ENCODE measurements at places on chromosomes 7 and 10.

DNA sequence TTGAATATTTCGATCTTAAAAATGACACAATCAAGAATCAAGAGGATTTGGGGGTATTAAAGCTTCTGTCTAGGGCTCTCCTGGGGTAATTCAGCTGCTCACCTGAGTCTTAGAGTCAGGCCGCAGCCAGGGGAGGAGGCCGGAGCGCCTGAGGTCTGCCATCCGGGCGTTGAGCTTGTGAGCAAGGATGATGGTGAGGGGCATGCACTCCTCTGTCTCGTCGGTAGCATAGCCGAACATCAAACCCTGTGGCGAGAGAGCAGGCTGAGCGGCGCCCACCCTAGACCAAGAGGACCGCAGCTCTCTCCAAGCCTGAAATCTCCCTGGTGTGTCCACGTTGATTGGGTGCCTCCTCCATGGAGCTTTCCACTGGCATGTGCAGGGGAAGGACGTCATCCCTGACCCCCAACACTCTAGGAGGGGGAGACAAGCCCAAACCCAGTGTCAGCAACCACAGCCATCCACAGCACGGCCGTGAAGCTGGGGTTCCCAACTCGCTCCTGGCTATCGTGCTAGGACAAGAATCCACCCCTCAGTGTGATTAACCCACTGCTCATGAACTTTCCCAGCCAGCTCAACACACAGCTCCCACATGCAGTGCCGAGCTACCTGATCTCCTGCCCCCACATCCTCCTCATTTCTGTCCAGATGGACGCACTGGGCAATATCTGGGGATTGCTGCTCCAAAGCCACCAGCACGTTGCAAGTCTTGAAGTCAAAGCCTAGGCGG lies 9.2 kb downstream of the MAT1A start:
- no peak for DNase-seq

DNA sequence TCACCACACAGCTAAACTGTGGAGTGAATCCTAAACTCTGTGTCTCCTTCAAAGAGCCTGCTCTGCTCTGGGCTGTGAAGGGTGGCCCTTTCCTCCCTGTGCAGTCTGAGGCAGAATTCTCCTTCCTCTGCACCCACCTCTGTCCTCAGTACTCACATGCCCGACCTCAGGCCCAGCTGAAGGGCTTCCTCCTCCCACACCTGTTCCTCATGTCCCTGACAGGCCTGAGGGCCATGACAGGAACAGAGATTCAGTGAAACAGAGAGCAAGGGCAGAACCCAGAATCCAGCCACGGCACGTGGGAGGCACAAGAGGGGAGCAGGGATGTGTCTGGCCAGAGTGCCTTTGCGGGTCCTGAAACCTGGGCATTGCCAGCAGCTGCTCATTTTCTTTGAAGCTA lies 13.9 kb downstream of the CREB3L2 start:
- no peak for DNase-seq

GRCh38 chr7:29749701-29750321 lies 56.5 kb upstream of the WIPF3 start:
- no peak for DNase-seq

- DNase-seq = no peak
Measured at GRCh38 chr10:80157561-80157960, 25.0 kb downstream of the PLAC9 start.

DNA sequence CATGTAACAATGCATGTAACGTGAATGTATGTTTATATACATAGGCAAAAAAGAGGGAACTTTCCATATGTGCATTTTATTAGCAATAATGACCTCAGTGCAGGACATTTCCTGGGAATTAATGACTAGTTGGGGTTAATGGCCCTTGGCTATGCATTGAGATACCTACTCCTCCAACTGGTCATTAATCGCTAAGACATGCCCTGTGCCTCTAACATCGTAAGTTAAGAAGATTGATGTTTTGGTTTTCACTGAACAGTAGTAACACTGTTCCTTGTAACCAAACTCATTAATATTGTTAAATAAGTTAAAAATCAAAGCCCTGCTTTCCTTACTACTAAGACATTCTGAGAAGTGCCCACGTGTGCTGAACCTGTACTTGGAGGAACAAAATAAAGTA lies 61.7 kb downstream of the SEMA3D start:
- DNase-seq = no peak

DNA sequence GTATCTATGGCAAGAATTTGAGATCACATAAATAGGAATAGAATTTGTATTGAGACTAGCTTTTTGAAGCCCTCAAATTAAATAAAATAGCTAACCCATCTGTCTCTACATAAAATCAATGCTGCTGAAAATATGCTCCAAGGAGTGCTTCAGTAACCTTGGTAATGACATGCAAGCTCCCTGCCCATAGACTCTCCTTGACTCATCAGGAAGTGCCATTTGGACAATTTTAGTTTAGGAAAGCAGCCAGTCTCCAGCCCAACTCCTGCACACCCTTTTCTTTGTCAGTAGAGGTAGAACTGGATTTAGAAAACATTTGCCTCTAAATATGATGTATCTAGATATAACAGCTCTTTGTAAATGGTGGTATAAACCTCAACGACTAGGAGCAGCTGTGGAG lies 69.9 kb upstream of the PTPRZ1 start:
- no peak for DNase-seq

GRCh38 chr7:146902728-146903127 lies 786.1 kb downstream of the CNTNAP2 start:
- peak; percentile 58 for DNase-seq

GRCh38 chr10:91127341-91128082 lies 93.0 kb upstream of the PCGF5 start:
- no peak for DNase-seq

GRCh38 chr10:32144817-32145688 lies 88.8 kb upstream of the KIF5B start:
- DNase-seq = no peak

DNA sequence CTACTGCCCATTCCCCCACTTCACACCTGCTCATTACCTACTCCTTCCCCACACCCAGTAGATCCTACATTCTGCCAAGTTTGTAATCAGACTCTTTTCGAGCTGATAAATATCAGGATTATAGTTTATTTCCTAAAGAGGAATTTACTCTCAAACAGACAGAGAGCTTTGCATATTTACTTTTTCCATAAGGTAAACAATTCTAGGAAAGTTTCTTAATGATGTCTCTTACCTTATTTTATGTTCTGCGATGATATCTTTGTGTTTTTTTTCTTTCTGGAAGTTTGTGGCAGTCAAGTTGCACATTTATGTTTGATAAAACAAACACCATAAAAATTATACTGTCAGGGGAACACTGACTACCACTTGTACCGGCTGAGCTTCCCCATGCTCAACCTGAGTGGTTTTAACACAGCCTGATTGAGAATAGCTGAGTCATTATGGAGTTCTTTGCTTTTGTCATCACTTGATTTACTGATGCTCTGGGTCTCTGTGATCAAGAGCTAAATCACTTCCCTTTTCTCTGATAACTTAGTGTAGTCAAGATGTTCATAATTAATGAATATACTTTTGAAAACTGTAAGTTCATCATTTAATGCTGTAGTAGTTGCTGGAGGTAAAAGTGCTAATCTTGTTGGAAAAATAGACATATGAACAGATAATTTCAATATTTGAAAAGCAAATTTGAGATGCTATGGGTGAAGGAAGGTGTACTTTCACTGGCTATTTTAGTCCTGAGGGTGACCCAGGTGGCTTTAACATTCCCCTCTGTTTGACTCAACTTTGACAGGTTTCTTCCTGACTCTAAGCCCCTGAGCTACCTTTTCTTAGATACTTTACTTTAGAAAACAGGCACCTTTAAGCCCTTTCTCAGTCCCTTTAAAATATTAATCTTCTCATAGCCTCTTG lies 1034.5 kb upstream of the LRRTM3 start:
- no peak for DNase-seq

- no peak for DNase-seq
Measured at GRCh38 chr10:110643035-110643652, 992 bp upstream of the RBM20 start.

DNA sequence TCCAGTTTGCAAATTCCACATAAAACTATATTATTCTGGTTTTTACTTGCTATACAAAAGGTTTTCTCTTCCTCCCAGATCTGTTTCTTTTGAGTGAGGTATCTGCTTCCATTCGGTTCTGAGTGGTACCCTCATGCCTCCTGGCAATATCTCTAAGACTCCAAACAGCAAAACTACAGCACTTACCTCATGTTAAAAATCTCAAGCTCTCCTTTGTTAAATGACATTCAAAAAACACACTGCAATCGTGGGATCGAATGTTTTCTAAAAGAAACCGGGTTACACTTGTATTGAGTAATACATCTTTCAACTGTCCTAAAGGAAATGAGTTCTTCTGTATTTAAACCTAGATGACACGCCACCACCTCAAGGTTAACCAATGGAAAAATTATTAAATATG lies 11.1 kb downstream of the YWHAG start:
- DNase-seq = no peak

- DNase-seq = no peak
Measured at GRCh38 chr7:27068259-27068658, 27.5 kb downstream of the HOXA1 start.

DNA sequence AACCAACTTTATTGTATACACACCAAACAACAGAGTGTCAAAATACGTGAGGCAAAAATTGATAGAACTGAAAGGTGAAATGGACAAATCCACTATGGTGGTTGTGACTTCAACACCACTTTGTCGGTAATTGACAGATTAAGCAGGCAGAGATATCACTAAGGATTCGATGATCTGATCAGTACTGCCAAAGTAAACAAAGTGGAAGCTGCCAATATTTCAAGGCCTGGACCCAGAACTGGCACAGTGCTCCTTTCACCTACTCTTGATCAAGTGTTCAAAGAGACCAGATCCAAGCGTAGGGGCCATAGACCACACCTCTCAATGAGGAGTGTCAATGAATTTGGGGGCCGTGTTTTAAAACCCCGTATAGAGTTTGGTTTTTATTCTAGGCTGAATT lies 167.0 kb downstream of the CDK14 start:
- DNase-seq = no peak

DNA sequence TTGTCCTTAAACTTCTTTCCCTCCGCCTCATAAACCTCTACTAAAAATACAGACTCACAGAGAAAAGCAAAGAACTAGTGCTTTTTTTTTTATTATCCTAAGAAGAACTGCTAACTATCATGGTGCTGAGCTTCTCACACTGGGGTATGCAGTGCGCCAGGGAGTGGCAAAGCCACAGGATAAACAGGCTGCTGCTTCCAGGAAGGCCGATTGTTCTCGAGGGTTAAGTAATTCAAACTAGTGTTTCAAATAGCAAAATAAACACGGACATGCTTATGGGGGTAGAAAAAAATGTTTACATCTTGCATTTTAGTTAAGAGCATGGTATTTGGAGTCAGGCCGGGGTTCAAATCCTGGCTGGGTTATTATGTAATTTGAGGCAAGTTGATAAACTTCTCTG lies 157.0 kb downstream of the TAX1BP1 start:
- no peak for DNase-seq

- no peak for DNase-seq
Measured at GRCh38 chr10:62482581-62482980, 108.4 kb downstream of the ZNF365 start.

DNA sequence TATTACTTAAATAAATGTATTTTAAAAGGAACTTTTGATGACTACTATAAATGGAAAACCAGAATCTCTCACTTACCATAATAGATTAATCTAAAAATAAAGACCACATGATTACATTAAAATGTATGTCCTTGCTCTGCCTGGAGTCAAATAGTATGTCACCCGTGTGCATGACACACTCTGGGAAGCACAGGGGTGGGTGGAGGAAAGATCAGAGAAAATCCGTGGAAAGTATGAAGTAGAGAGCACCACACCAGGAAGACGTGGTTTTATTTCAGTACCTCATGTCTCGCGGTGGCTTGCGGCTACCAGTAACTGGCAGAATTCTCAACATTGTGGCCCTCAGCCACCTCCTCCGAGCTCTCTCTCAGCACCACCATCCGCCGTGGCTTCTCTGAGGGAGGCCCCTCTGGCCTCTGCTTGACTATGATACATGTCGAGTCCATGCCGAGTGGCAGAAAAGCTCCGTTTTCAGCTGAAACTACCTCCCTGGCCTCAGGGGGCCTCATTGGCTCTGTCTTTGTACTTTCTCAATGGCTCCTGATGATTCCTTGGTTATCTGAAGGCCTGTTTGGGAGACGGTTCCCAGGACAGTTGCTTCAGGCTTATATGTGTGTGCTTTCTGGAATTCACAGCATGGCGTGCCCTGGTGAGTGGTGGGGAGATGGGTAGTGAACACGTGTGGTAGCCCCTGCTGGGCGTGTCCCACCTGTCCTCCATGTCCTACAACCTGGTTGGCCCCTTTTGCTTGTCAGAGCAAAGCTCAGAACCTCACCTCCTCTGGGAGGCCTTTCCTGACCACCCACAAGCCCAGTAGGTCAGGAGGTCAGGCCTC lies 49.8 kb downstream of the LHPP start:
- no peak for DNase-seq

GRCh38 chr10:70106958-70107791 lies 25.4 kb downstream of the AIFM2 start:
- DNase-seq = peak; percentile 11

DNA sequence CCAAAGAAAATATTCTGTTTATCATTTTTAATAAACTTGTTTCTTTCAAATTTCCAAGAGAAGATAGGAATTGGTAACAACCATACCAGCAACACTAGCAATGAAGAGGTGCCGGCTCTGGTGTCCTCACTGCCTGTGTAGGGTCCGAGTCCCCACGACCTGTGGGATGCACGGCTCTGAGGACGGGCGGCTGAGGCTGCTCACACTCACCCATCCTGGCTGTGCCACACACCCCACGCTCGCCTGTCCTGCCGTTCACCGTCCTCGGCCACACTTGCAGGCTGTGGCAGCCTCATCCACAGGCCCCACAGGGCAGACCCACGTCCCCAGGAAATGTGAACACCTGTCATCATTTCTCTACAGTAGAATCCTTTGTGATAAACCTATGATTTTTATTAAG lies 48.2 kb upstream of the DPYSL4 start:
- no peak for DNase-seq

GRCh38 chr7:31492086-31492485 lies 21.8 kb upstream of the ITPRID1 start:
- DNase-seq = no peak

Data from ACHN (cell line).